ENCODE measurements at places on chromosomes 7 and 10. TPM values are rescaled to one million over a fixed set of nuclear protein-coding genes. Genes with fewer than 3 reads are reported as not detected.

Gene CH25H
- total RNA-seq, result not detected

Gene BICC1
- total RNA-seq, result 0.07 TPM

- no peak for DNase-seq
These were observed 5.1 kb upstream of the AKR1E2 start for GRCh38 chr10:4820804-4821401.

Gene CPA1
- total RNA-seq, result not detected

DNA sequence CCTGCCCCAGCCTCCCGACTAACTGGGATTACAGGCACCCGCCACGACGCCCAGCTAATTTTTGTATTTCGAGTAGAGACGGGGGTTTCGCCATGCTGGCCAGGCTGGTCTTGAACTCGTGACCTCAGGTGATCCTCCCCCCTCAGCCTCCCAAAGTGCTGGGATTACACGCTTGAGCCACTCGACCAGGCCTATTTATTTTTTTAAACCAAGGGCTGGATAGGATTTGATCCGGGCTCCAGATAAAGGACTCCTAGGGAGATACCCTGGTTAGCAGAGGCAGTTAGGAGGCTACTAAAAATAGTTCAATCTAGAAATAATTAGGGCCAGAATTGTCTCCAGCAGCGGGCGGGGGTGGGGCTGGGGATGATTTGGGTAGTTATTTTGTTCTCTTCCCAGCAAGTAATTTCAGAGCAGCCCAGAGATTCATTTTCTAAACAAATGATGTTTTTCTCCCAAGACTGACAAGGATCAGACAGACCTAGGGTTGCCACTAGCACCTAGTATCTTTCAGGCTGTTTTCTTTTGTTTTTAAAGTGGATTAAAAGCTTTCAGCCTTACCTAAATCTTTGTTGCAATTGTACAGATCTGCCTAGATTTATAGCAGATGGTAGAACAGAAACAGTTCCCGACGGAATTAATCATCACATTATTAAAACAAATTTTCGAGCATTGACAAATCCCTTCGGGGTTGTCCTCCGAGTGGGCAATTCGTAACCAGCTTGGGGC lies 859 bp upstream of the SMC3 start:
- DNase-seq, result no peak

DNA sequence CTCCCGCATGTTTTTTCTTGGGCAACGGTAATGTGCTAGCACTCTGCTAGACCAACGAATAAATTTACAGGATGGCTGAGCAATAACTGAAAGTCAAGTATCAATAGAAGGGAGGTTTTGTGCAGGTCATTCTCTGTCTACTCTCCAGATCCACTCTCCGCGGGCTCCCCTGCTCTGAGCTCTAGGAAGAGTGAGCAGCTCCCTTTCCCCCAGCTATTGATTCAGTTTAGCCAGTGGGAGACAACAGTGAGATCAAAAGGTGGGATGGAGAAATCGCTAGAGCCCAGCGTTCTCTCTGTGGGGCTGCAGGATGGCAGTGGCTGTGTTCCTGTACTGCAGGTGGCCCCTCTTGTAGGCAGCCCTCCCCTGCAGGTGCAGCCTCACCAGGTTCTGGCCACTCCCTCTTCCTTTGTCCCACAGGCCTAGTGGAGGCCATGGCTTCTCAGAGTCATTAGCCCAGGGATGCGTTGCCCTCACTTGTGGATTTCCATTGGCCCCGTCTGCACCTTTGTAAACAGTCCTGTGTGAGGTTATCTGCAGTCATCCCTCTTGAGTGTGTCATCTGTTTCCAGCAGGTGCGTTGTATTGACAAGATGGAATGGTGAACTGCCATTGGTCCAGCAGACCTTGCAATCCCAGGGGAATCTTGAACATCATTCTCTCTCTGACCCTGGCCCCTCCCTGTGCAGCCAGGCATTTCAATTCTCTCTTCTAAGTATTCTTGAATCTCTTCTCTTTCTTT lies 11.1 kb downstream of the MSRB2 start:
- no peak for DNase-seq

Gene LLCFC1
- not detected for total RNA-seq

Gene SMO
- 0.35 TPM for total RNA-seq

All from T-cell (primary cell).